Stimulated activated CD8-positive, alpha-beta memory T cell treated with anti-CD3 and anti-CD28 coated beads, Interleukin-4, amount 100 ng/mL, for 48 hours (primary cell): ENCODE measurements at places on chromosomes 12 and 14.

DNA sequence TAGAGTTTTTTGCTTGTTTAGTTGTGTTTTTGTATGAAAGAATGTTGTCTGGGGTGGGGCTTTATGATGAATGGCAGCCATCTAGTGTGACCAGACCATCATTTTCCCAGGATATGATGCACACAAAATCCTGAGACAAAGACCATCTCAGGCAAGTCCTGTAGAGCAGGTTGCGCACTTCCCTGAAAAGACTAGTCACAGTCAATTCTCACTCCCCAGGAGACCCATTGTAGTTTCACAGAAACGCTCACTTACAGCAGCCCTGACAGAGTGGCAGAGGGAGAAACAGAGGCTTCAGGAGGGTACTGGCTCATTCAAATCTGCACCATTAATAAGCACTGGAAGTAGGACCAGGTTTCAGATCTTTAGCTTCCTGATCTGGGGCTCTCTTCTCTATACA is 183.2 kb downstream of the TMEM117 start:
- DNase-seq: no peak

DNA sequence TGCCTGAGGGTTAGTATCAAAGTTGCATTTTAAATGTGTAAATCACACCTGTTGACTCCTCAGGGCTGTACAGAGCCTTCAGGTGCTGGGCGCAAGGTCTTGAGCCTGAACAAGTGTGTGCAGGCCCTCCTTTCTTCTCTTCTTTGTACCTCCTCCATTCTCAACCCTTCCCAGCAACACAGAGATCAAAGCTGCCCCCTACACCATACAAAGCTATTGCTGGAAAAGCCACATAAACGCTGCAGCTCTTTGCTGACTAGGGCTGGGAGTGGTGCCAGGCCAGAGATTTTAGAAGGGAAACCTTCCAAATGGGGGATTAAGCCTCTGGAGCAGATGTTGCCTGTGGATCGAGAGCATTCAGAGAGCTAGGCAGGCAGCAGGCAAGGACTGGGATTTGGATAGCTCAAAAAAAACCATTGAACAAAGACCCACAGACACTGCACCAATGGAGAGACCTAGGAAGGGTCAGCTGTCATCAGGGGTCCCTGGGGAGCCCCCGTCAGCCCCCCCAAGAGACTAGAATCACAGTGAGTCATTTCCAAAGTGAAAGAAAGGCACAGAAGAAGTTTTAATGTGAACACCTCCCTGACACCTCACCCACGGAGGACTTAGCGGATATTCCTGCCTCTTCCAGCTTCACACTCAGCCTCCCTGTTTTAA is 18.2 kb upstream of the SUSD6 start:
- no peak for DNase-seq

GRCh38 chr14:62304257-62304656 is 542.0 kb downstream of the SNAPC1 start:
- no peak for DNase-seq

DNA sequence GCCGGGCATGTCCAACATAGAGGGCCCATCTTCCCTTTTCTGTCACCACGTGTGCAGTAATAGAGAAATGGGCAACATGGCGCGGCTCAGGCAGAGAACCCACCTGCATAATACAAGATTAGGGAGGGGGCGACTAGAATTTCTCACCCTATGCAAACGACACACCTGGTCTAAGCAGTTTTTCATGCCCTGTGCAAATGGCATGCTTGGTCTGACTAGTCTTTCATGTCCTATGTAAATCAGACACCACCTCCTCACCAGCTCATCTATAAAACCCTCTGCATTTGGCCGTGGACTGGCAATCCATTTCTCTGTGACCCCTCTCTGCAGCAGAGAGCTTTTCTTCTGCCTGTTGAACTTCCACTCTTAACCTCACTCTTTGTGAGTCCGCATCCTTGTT is 180.2 kb upstream of the PZP start:
- no peak for DNase-seq

DNA sequence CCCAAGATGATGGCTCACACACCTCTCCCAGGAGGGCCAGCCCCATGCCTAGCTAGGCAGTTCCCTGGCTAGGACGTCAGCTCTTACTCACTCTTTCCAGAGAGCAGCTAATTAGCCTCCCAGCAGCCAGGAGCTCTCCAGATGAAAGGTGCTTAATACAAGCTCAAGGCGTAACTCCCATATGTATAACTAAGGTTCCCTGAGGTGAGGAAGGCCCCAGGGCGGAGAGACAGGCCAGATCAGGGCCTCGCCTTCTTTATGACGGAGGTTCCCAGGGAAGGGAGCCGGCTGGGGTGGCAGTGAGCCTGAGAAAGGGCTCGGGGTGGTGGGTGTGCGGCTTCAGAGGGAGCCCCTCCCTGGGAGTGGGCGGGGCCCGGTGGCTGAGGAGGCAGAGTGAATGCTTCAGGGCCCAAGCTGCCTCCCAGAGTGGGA is 26.4 kb upstream of the ZFP36L1 start:
- DNase-seq: peak; percentile 40
